Activated CD8-positive, alpha-beta memory T cell treated with anti-CD3 and anti-CD28 coated beads for 24 hours (primary cell): ENCODE measurements at places on chromosomes 4 and X.

GRCh38 chr4:74967324-74967723, 34.4 kb downstream of the PARM1 start:
- DNase-seq: no peak

GRCh38 chr4:147789596-147789995, 57.7 kb downstream of the ARHGAP10 start:
- no peak for DNase-seq

DNA sequence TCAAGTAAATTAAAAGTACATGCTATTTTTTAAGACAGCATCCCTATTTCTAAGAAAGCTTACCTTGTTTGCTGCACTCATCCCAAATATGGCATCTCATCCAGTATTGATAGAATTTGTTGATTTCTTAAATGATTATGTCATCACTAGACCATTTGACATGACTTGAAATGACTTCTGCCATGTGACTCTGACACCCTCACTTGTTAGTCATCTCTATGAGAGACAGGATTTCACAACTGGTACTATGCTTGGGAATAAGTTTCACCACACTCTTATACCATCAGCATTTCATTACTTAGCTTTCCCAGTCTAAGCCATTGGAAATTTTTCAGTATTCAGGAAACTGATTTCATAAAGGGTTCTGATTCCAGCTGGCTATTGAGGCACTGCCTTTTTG, 55.3 kb downstream of the TMPRSS11F start:
- DNase-seq: no peak

DNA sequence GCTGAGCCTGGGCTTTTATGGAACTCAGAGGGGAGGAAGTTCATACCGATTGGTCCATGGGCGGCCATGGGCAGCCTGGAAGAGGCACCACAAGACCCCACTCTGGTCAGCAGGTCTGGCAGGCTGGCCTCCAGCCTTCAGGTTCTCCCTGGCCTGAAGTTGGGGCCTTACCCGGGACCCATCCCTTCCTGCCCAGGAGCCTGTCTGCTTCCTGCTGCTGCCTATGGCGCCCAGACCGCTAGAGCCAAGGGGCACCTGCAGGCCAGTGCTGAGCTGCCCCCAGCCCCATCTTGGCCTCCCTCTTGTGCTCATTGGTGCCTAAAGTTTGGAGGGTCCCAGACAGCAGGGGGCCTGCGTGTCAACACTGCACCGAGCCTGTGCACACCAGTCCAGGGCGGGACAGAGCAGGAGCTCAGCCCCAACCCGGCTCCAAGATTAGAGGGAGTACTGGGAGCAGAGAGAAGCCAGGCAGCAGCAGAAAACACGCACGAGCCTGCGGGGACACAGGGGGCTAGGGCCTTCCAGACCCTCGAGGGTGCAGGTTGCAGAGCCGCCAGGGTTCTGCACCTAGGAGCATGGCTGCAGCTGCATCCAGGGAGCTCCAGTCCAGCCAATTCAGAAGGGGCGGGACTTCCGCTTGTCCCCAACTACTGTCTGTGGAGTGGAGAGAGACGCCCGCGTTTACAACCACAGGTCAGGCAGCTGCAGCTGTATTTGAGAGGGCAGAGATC, 30.7 kb upstream of the ZNF280C start:
- DNase-seq: no peak

DNA sequence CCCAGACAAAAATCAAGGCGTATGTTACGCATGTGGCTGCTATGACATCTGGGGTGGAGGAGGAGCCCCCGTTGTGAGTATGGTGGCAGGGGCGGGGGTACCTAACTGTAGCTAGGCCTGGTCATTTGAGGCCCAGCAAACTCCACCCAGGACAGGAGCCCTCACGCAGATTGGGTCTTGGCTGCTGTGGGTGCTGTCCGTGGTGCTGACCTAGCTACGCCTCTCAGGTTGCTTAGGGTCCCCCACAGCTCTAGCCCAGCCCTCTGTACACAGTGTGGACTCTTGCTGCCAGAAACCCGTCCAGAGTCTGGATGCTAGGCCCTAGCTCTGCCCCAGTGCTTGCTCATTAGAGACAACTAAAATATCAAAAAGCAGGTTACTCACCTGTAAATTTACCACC, 146.7 kb upstream of the PSAPL1 start:
- DNase-seq: no peak

- peak; percentile 83 for DNase-seq
Observed at GRCh38 chr4:24488399-24489164, 95.8 kb downstream of the DHX15 start.

GRCh38 chr4:142984871-142985585, 138.9 kb upstream of the INPP4B start:
- DNase-seq: no peak
